T-helper 2 cell treated with Interferon-gamma antibody and Interleukin-4, amounts not matched to agents 5 μg/mL and 100 μg/mL, for 36 hours (primary cell): ENCODE measurements at places on chromosomes 7 and 10.
A peak's percentile ranks its signal among the peaks of the same experiment; 100 is the strongest.

DNA sequence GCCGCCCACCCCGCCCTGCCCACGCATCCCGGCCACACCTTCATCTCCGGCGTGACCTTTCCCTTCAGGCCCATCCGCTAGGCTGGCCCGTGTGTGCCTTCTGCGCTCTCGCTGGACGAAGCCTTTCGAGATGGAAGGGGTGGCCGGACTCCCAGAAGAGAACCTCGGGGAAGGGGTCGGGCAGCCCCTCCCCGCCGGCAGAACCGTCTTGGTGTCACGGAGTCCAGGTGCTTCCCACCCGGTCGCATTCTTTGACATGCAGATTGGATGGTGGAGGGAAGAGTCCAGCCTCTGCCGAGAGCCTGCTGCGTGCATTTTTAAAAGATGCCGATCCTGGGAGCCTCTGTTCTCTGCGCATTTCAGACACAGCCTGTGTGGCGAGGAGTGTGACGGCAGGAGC is 7.3 kb upstream of the ZNF853 start:
- no peak for DNase-seq

GRCh38 chr7:159031135-159031701 is 113.4 kb downstream of the VIPR2 start:
- no peak for DNase-seq

DNA sequence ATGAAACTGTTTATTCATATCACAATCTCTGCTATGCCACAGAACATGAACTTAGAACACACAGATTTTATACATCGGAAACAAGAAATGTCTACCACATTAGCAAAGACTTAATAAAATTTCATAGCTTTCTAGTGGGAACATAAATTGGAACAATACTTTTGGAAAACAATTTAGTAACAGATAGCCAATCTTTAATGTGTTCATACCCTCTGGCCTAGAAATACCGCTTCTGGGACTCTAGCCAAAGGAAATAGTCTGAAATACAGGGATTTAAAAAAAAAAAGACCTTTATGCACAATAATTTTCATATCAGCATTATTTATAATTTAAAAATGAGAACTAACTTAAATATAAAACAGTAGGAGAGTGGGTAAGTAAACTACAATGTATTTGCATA is 168.5 kb downstream of the PLXNA4 start:
- DNase-seq: no peak

DNA sequence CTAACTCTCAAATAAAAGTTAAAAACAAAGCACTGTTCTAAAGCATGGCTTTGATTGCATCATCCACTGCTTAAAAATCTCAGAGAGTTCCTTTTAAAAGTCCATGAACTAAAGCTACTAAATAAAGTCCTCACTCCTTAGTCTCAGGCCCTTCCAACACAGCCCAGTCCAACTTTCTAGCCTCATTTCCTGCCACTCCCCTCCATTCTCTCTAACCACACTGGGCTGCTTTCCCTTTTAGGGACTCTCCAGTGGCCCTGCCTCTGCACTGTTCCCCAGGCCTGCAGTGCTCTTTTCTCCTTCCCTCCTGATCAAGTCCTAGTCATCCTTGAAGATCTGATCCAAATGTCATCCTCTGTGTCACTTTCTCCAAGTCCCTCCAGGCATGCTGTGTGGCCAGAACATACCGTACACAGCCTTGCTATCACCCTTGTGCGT is 56.9 kb upstream of the PPP1R3C start:
- DNase-seq: no peak

DNA sequence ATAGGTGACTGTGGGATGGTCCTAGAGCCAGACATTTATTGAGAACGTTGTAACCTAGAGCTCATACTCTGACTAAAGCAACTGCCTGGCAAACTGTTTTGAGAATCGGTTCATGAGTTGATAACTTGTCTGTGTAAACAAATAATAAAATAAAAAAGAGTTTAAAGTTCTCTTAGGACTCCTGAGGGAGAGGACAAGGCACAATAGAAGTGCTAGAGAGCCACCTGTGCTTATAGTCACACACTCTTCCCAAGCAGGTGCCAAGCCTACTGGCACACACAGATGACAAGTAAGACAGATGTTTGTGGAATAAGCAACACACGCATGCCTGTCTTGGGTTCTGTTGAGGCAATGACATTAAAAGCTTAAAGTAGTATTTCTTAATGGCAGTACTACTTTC is 7.9 kb downstream of the EDRF1 start:
- DNase-seq: no peak

GRCh38 chr10:13751191-13751764 is 164.5 kb downstream of the PRPF18 start:
- DNase-seq: no peak

DNA sequence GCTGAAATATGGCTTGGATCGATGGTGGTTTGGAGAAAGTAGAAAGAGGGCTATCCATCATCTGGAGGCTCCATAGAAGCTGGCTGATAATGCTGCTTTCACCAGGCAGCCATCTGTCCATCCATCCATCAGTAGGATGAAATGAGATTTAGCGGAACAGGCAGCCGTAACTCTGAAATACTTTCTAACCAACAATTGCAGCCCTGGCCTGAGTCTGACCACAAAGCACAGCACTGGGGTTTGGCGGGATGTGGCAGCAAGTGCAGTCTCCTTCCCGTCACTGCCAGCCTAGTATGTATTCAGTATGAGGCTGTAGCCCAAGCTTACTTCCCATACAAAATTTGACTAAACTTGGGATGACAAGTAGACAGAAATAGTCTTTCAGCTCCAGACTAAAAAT is 38.0 kb downstream of the R3HCC1L start:
- no peak for DNase-seq

DNA sequence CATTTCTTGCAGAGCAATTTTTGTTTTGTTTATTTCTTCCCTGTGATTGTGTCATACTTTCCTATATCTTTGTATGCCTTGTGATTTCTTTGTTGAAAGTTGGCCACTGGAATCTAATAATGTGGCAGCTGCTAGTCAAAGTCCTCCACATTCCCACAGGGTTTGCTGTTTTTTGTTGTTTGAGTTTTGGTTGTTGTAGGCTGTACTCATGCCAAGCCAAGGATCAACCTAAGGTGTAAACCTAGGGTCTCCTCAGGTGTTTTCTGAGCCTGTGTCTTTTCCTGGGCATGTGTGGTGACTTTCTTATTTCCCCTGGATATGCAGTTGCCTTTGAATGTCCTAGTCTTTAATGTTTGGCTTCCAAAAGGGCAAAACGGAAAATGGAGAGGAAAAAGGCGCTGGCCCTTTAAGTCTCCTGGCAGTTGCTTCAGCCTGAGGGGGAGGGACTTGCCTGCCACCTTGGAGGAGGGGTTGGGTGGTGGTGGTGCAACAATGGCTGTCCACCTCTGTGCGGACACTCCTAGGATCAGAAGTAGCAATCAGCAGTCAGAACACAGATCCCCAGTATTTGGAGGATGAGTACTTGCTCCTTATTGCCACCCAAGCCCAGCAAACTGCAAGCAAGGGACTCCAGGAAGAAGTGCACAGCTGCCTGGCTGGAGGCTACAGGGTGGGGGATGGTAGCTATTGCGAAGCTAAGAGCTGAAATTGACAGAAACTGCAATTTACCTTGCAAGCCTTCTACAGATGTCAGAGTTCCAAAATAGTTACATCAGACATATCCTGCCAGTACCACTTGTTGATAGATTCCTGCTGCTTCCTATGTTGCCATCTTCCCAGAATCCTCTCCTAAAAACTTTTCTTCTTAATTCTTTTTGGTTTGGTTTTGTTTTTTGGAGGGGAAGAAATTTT is 5.6 kb upstream of the ZNF518A start:
- DNase-seq: no peak

DNA sequence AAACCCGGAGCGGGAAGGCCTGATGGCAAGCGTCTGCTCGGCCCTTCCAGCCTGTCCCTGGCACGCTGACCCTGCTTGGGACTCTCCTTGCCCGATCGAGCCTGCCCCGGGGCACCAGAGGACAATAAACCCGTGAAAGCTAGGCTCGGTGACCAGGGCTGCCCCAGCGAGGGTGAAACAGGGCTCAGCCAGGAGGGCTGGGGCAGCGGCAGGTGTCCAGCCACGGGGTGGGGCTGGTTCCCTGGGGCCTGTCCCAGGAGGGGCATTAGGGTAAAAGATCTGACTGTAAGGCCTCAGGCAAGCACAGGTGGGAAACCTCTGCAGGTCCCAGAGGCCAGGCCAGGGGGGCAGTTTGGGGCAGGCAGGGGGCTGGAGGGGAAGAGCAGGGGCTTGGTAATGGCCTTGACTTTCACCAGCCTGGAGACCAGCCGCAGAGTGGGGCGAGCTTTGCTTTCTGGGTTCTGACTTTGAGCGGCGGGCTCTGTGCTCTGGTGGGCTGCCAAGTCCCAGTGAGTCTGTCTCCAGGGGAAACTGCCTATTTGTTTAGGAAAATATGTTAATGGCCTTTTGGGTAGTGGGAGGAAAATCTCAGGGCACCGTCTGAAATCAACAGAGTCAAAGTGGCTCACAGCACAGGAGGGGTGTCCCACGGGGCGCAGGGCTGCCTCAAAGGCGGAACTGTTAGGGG is 68.2 kb upstream of the INPP5A start:
- no peak for DNase-seq

GRCh38 chr7:88116235-88116795 is 103.5 kb downstream of the SRI start:
- no peak for DNase-seq

GRCh38 chr7:17401791-17402627 is 103.6 kb downstream of the AHR start:
- DNase-seq: peak; percentile 11

DNA sequence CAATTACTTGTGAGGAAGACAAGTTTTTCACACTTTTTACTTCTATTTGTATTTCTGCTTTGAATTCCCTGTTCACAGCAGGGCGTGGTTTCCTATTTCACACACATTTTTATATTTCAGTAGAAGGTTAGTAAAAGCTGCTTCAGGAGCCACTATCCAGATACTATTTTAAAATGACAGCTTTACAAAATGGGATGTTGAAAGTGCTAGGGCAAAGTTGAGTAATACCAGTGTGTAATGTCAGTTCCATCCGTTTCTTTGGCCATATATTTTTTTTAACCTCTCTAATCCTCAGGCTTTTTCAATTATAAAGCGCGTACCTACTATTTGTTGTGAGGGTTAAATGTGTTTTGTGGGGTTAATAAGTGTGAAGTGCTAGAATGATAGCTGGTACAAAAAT is 276.6 kb downstream of the GPR158 start:
- DNase-seq: no peak

DNA sequence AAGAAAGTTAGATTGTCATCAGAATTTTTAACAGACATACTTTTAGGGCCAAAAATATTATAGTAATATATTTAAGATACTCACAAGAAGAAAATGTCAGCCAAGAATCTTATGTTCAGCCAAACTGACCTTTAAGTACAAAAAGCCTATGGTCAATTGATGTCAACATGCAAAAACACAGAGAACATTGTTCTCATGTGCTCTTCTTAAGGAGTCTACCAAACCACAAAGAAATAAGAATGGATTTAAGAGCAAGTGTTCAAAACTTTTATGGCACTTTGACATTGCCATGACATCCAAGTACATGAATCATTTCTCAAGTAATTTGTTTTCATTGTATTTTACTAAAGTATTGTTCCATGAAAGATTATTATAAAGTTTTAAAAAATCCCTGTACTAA is 180.4 kb downstream of the TMEM26 start:
- no peak for DNase-seq
